PC-3 (cell line): ENCODE measurements at places on chromosomes 1 and 21. TPM values are rescaled to one million over a fixed set of nuclear protein-coding genes. Genes with fewer than 3 reads are reported as not detected.

Gene MATN1
- 0.63 TPM in 1 of 2 replicates, not detected in the other for total RNA-seq

Gene RPE65
- not detected in 2 replicates for total RNA-seq

Gene C1orf174
- 64.2 and 70.9 TPM in 2 replicates for total RNA-seq

Gene PODN
- not detected in 2 replicates for total RNA-seq

Gene NCAM2
- total RNA-seq = 0.12 and 2.4 TPM in 2 replicates

DNA sequence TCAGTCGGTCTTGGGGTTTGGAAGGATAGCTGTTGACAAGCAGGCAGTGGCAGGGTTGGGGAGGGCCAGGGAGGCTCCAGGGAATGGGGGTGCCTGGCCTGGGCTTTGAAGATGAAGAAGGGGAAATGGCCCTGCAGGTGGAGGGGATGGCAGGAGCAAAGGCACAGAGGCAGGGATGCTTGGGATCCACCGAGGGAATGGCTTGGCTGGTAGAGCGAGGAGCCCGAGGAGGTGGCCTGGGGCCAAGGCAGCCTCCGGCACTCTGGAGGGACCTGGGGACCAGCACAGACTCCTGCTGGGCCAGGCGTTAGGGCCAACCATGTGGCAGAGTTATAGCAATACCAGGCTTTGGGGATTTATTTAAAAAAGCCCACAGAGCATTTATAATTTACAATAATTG is 62.9 kb upstream of the EDN2 start:
- no peak overlapping the region for H3K27ac ChIP-seq
- H3K4me3 ChIP-seq = no peak overlapping the region
- no peaks in the 10 kb centered on the region for H3K4me1 ChIP-seq
- no peaks in the 10 kb centered on the region for H3K27me3 ChIP-seq

GRCh38 chr1:247646867-247647266 is 32.7 kb downstream of the OR13G1 start:
- DNase-seq = no peak
- no peak overlapping the region for H3K4me3 ChIP-seq
- H3K27ac ChIP-seq = no peak overlapping the region
- peaks cover 9% of the 10 kb centered on the region for H3K4me1 ChIP-seq
- H3K27me3 ChIP-seq = no peaks in the 10 kb centered on the region

DNA sequence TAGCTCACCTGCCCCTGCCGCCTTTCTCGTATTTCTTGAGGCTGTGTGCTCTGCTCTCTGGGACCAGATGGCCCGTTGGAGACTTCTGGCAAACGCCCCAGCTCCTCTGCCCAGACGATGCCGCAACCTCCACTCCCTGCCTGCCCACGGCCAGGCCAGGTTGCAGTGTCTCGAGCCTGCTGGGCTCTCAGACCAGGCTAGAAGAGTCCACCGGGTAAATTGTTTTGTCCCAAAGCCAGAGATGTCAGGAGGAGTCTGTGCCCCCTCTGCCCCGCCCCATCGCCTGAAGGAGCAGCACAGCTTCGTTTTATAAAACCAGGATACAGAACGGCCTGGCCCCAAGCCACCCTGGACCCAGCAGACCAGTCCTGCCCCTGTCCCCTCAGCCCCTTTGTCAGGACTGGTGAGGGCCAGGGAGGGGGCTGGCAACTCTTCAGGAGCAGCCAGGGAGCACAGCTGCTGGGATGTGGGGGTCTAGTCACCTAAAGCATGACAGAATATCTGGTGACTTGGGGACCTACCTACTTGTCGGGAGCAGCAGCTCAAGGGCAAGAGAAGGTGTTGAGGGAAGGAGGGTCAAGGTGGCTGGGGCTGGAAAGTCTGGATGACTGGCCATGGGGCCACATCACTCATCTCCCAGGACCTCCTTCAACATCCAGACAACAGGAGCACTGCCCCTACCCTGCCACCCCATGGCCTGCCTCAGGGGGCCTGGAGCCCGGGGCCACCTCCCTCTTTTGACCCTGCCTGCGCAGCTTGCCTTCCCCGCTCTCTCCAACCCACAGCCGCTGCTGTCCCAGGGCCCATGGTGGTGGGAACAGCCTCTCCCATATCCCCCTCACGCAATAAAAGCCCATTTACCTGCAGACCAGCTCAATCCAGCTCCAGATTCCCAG is 33.9 kb upstream of the LBR start:
- peaks cover 79% of the 10 kb centered on the region for H3K4me1 ChIP-seq
- H3K4me3 ChIP-seq = no peak overlapping the region
- peak overlapping the region; percentile 89; the same call in 1 of the 2 replicates for H3K27ac ChIP-seq

DNA sequence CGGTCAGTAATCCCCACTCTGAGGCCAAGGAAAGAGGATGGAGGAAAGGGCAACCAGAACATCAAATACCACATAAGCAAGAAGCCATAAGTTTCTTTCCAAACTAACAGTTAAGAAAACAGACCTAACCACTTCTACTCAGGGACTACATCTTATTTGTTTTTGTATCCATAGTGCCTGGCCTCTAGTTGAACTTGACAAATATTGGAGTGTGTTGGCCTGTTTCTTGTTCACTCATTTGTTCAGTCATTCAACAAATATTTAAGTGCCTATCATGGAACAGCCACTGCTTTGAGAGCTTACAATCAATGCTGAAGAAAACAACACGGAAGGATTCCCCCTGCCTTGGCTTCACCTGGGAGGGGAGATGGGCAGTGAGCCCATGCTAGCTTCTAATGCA is 69.7 kb downstream of the ST6GALNAC3 start:
- no peak for DNase-seq
- no peak overlapping the region for H3K4me3 ChIP-seq
- no peak overlapping the region for H3K27ac ChIP-seq
- peaks cover 53% of the 10 kb centered on the region for H3K27me3 ChIP-seq
- no peaks in the 10 kb centered on the region for H3K4me1 ChIP-seq

DNA sequence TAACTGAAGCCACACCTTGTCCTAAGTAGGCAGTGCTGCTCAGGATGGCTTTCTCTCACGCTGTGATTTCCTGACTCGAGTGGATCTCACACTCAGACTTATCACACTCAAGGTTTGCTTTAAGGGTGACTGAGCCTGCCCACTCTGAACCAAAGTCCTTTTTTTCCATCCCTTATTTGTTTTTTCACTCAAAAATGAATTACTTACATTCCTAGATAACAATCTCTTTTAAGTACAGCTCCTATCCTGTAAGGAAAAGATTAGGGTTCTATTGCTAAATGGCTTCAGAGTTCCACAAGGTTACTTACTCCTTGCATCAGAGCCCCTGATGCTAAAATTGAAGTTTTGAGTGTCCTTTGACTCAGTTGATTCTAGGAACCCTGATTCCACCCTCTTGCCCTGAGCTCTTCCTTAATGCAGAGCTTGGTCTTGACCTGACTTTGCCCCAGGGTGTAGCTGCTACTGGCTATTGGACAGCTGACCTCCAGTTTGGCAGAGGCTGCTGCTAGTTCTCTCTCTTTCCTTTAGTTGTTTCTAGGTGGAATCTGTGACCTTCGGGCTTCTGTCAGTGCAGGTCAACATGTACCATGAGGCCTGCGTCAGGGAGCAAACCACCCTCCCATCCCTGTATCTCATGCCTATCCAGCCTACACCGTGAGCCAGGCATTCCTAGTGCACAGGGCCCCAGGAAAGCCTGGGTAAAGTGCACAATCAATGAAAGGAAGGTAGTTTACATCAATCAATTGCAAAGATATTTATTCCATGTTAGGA is 80.1 kb upstream of the CD55 start:
- no peak overlapping the region for H3K4me3 ChIP-seq
- DNase-seq = no peak
- peak overlapping the region; percentile 16 for H3K27ac ChIP-seq
- no peaks in the 10 kb centered on the region for H3K36me3 ChIP-seq
- peaks cover 16% of the 10 kb centered on the region for H3K4me1 ChIP-seq

GRCh38 chr1:53368314-53369033 is 40.6 kb upstream of the LRP8 start:
- H3K4me1 ChIP-seq = no peaks in the 10 kb centered on the region
- DNase-seq = no peak
- H3K36me3 ChIP-seq = no peaks in the 10 kb centered on the region
- no peak overlapping the region for H3K27ac ChIP-seq
- H3K27me3 ChIP-seq = no peaks in the 10 kb centered on the region

- DNase-seq = no peak
- H3K4me3 ChIP-seq = no peak overlapping the region
- no peaks in the 10 kb centered on the region for H3K36me3 ChIP-seq
- no peak overlapping the region for H3K27ac ChIP-seq
- H3K27me3 ChIP-seq = no peaks in the 10 kb centered on the region
Observed at GRCh38 chr1:111517469-111518225, 14.2 kb upstream of the ADORA3 start.

GRCh38 chr1:1630191-1630964 is 1.6 kb upstream of the MMP23B start:
- no peak for DNase-seq
- no peak overlapping the region for H3K27ac ChIP-seq
- H3K4me3 ChIP-seq = no peak overlapping the region
- no peaks in the 10 kb centered on the region for H3K27me3 ChIP-seq
- H3K36me3 ChIP-seq = no peaks in the 10 kb centered on the region
- peaks cover 7% of the 10 kb centered on the region; the same call in 1 of the 2 replicates for H3K4me1 ChIP-seq

DNA sequence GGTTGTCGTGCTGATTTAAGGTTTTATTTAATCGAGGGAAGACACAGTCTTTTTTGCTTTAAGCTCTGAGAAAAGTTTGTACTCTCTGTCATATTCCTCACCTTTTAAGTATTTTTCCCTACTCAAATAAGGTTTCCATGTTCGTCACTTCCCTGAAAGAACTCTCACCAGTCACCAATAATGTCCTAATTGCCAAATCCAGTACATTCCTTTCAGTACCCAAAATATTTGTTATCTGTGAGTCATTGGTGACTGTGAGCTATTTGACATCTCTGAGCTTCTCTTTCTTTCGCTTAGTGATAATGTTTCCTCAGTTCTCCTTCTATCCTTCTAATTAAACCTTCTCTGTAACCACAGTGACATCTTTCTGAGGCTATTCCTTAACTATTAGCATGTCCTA is 874.2 kb upstream of the ADGRL2 start:
- no peak overlapping the region for H3K4me3 ChIP-seq
- H3K36me3 ChIP-seq = no peaks in the 10 kb centered on the region
- DNase-seq = peak; percentile 3
- no peak overlapping the region for H3K27ac ChIP-seq
- H3K4me1 ChIP-seq = no peaks in the 10 kb centered on the region

DNA sequence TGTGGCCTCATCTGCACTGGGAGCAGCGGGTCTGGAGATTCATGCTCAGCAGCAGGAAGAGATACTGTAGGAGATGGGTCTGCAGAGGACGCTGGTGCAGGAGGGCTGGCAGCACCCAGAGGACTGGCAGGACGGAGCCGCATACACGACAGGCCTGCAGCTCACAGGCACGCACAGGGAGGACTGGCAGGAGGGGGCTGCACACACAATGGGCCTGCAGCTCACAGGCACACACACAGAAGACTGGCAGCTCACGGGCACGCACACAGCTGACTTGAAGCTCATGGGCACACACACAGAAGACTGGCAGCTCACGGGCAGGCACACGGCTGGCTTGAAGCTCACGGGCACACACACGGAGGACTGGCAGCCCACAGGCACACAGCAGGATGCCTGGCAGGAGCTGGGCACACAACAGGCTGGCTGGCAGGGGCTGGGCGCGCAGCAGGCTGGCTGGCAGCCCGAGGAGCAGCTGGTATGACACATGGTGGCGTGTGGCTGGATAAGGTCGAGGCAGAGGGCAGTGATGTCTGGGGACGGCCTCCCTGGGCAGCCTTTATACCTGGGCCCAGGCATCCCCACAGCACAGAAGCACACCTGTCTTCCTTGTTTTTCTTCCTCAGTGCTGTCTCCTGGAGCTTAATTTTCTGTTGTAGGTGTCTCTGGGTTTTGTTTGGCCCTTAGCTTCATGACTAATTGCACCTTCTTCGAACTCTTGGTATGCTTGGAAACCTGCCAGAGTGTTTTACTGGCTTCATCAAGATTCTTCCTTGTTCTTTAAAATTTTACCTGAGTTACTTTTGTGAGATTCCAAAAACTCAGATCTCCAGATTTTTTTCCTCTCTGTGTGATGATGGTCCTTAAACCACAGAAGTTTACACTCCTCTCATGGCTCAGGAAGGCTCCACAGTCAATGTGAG is at the start of gene KRTAP12-2:
Gene KRTAP12-2 (minus strand): TSS at position 527 of the 920 bp plus-strand sequence. CDS start 41 bp downstream, at position 486.
- DNase-seq = peak; percentile 61
- no peaks in the 10 kb centered on the region for H3K27me3 ChIP-seq
- no peaks in the 10 kb centered on the region; the same call in 1 of the 2 replicates for H3K36me3 ChIP-seq
- no peak within 1 kb of the TSS for H3K27ac ChIP-seq
- no peak within 1 kb of the TSS for H3K4me3 ChIP-seq

DNA sequence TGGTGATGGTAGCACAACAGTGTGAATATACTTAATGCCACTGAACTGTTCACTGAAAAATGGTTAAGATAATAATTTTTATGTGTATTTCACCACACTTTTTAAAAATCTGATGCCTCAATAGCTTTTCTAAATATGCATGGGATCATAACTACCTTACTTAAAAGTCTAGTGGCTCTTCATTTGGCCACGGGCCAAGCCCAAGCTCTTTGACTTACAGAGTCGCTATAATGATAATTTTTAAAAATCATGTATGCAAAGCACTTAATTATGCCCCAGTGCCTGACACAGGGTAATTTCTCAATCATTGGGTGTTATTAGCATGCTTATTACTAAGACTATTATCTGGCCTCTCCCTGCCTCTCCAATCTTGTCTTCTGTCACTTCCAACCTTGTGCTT is 7.6 kb upstream of the CNN3 start:
- H3K4me3 ChIP-seq = no peak overlapping the region
- no peaks in the 10 kb centered on the region for H3K36me3 ChIP-seq
- H3K27ac ChIP-seq = no peak overlapping the region
- DNase-seq = no peak

DNA sequence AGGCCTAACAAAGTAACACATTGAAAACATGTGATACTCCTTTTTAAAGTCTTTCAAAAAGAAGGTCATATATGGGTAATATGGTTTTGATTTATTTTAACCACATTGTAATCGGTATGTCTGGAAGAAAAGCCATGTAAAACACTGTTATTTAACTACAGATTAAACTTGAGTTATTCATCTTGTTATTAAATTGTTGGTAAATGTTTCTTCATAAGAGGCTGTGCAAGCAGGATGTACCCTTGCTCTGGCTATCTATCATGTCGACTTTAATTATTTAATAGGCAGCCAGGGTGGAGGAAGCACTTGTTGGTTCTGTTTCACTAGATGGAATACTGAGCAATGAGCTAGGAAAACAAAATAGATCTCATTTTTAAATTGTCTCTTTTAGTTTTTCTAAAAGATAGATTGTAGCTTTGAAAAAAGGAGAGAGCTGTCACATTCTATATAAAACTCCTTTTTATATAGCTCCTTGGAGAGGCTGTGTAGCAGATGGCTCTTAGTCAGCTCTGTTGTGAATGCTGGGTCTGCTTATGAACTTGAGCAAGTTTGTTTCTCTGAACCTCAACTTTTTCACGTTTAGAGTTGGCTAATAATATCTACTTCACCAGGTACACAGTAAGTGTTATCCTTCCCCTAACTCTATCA is 39.5 kb downstream of the LRRC8B start:
- no peak for DNase-seq
- H3K4me1 ChIP-seq = no peaks in the 10 kb centered on the region
- no peak overlapping the region for H3K27ac ChIP-seq
